ENCODE measurements at places on chromosomes 11 and 22.

DNA sequence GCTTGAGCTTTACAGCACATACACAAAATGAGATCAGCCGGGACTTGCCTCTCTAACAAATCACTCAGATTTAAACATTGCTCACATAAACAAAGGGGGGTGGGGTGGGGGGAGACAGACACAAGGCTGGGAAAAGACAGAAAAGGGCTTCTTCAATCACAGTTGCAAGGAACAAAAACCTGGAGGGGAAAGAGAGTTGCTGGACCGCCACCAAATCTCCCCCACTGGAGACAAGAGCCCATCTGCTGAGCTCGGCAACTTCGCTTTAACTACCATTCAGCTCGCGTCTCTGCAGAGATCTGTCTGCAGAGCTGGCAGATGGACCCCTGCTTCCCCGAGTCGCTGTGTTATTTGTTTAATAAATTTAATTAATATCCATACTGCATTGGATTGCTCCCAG, 165.0 kb downstream of the RCN1 start:
- DNase-seq, result no peak

- DNase-seq, result peak; percentile 84
These were observed 33.7 kb upstream of the APOBEC3A start for GRCh38 chr22:38923463-38924346.

GRCh38 chr11:94558932-94559331, 8.2 kb upstream of the PIWIL4 start:
- no peak for DNase-seq

DNA sequence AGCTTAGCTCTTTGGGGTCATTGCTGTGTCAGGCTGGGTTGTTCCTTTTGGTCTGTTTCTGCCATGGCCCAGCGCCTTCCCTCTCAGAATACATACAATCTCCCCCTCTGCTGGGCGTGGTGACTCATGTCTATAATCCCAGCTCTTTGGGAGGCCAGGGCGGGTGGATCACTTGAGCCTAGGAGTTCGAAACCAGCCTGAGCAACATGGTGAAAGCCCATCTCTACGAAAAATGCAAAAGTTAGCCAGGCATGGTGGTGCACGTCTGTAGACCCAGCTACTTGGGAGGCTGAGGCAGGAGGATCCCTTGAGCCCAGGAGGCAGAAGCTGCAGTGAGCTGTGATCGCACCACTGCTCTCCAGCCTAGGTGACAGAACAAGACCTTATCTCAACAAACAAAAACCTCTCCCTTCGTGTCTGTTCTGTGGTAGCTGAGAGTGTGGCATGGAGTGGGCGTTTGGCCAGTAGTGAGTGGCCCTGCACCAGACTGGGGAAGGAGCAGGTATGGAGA, 46.7 kb upstream of the RAB1B start:
- DNase-seq, result no peak
